ENCODE measurements at places on chromosomes 4 and X.

DNA sequence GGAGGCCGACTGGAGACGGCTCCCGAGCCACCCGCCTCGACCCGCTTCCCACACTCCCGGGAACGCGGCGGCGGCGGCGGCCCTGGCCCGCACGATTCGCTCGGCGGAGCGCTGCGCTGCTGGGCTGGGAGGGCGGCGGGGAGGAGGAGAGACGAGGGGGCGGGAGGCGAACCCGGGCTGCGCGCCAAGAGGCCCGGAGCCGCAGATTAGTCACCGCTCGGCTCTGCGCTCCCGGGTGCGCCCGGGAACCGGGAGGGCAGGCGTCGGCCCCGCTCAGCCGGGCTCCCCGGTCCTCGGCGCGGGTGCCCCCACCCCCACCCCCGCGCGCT lies 11.2 kb upstream of the BCOR start:
- DNase-seq = peak; percentile 64

- no peak for DNase-seq
Measured at GRCh38 chrX:16469870-16470269, 180.1 kb upstream of the S100G start.

GRCh38 chr4:88981556-88981955 lies 75.4 kb downstream of the FAM13A start:
- DNase-seq = no peak

DNA sequence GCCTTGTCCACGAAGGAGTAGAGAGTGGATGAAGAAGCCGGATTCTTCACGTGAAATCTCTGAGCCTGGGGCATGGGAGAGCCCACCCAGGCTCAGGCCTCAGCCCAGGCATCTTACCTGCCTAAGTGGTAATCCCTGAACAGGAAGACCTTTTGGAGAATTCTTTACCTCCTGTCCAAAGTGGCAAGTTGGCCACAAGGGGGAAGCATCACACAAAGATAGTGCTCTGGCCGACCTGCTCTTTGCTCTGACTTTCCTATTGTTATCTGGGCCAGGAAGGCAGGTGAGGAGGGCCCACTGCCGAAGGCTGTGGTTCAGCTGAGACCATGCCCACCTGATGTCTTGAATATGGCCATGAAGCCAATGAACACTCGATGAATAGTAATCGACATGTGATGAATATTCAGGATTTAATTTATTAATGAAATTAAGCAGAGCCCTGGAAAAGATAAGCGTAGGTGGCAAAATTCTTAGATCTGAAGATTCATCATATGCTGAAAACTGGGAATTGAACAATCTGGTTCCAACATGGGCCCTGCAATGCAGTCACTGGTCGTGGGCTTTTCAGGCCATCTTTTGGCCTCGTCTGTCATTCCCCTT lies 93.8 kb downstream of the PDGFRA start:
- peak; percentile 26 for DNase-seq

DNA sequence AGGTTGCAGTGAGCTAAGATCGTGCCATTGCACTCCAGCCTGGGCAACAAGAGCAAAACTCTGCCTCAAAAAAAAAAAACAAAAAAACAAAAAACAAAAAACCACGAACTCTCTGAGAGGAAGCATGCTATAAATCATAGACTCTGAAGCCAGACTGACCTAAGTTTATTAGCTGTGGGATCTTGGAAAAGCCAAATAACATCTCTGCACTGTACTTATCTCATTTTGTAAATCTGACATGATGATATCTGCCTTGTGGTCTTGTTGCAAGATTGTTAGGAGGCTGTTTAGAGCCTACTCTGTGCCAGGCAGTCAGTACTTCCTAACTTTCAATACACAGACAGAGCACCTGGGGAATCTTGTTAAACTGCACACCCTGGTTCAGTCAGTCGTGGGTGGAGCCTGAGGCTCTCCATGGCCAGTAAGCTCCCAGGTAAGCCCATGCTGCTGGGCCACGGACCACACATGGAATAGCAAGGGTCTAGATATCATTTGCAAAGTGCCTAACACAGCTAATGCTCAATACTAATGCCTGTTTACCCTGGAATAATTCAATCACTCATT lies 107.6 kb upstream of the SMIM10 start:
- DNase-seq = no peak

GRCh38 chrX:7205037-7205577 lies 57.2 kb upstream of the PUDP start:
- DNase-seq = no peak

GRCh38 chr4:88792821-88793220 lies 95.2 kb upstream of the NAP1L5 start:
- DNase-seq = no peak

GRCh38 chr4:142307857-142308256 lies 538.2 kb downstream of the INPP4B start:
- no peak for DNase-seq

GRCh38 chr4:8135666-8136065 lies 22.9 kb downstream of the ABLIM2 start:
- no peak for DNase-seq

DNA sequence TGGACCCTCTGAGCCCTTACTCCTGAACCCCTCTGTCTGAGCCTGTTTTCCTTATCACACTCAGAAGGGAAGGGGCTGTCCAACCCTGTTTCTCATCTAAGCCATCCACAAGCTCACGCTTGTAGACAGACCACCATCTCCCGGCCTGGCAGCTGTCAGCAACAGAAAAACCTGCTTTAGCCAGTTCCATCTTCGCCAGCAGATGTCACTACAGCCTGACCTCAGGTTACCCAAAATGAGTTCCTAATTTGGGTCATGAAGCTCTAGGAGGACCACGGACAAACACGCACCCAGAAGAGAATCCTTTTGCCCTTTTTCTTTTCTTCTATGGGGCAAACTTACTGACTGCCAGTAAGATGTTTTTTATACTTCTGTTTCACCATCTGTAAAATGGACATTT lies 445.4 kb downstream of the BCOR start:
- DNase-seq = no peak

- DNase-seq = no peak
Measured at GRCh38 chr4:76210452-76210851, 3.2 kb downstream of the SCARB2 start.

DNA sequence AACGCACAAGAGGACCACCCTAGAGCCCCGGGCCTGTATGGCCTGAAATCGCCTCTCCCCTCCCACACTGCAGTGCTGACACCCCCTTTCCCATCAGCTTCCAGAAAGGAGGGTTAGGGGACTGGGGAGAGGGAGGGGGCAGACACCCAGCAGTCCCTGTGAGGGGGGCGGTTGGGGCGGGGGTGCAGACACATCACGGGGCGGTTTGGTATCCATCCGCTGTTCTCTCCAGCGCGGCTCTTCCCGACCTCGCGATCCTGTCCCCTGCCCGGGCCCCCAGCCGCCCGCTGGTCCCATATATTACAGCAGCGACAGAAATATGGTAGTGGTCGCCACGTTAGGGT lies 404 bp upstream of the GPRASP2 start:
- DNase-seq = no peak

GRCh38 chrX:50579955-50580354 lies 109.3 kb upstream of the DGKK start:
- no peak for DNase-seq

DNA sequence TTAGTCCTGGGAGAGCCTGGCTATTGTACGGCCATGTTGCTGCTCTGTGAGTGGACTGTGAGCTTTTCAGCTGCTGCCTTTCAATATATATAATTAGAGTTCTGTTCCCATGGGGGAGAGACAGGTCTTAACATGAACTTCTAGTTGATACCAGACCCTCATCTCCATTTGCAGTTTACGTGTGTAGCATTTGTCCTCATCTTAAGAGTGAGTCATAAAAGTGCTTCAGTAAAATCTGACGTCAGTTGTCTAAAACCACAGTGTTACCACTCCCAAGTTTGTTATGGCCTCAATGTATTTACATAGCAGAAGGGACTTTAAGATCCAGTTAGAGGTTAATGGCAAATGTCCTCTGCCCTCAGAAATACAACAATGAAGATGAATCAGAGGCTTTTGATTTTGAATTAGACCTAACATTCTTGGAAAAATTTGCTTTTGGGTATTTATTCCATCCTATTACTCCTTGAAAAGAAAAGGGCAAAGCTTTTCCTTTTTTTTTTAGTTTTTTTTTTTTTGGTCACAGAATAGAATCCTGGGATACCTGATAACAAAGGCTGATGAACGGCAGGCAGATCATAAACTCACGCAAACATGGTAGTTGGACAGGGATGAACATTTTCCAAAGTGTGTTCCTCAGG lies 38.6 kb downstream of the PHOX2B start:
- DNase-seq = no peak

- DNase-seq = no peak
Measured at GRCh38 chr4:2795300-2795892, 2.5 kb downstream of the SH3BP2 start.
